SIG-M5 (cell line): ENCODE measurements at places on chromosomes 4 and X.

- no peak for DNase-seq
These were observed 13.4 kb upstream of the CHRNA9 start for GRCh38 chr4:40321574-40322275.

DNA sequence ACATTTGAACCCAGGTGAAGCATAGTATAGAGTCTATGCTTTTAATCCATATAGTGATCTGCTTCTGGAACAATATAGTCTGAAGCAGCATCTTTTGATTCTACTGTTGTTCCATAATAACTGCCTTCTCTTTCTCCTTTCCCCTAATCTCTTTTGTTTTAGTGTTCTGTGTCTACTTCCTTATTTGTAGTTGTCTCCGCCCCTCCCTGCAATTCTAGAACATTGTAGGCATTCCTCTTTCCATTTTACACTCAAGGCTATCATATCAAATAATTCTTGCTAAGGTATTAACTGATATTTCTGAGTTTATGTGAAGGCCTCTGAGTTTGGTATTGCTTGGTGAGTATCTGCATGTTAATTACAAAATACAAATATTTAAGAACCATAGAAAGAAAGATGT, 11.6 kb downstream of the BLTP1 start:
- no peak for DNase-seq

DNA sequence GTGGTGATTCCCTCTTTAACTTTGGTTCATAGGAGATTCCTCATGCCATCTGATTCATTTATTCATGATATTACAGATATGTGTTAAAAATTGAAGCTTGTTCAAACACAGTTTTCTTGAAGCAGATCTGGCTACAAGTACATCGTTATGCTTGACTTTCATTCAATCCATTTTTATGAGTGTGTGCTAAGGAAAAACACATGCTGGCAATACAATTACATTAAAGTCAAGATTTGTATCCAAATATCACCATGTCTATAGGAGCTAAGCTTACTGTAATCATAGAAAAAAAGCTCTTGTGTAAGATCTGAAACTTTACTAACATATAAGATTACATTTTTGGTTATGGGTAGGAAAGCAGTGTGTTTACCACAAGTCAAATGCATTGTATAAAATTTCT, 151.8 kb upstream of the FAT1 start:
- DNase-seq, result no peak

- no peak for DNase-seq
These were observed 33.3 kb upstream of the PROM1 start for GRCh38 chr4:16117164-16117563.

- DNase-seq, result no peak
These were observed 54.1 kb downstream of the CCNI start for GRCh38 chr4:77021614-77022089.

GRCh38 chrX:107721318-107721717, 54.3 kb downstream of the TSC22D3 start:
- no peak for DNase-seq

- DNase-seq, result no peak
These were observed 78.1 kb downstream of the CNGA2 start for GRCh38 chrX:151812661-151813060.

GRCh38 chr4:35918491-35918977, 325.8 kb downstream of the ARAP2 start:
- no peak for DNase-seq

DNA sequence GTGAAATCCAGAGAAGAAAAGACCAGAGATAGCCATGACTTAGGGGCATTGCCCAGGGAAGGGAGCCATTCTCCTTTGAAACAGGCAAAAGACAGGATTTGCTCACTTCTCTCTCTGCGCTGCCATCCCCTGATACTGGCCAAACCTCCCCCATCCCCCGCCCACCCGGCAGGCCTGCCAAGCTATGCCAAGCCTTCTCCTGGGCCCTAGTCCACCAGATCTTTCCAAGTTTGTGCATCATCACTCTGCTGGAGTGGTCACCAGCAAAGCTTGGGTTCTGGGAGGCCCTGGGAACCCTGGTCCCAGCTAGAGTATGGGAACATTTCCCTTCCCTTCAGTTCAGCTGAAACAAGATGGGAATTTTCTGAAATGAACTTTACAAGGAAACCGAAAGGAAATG, 18.4 kb downstream of the EFNB1 start:
- no peak for DNase-seq
